ENCODE measurements at places on chromosomes 2 and 18.

DNA sequence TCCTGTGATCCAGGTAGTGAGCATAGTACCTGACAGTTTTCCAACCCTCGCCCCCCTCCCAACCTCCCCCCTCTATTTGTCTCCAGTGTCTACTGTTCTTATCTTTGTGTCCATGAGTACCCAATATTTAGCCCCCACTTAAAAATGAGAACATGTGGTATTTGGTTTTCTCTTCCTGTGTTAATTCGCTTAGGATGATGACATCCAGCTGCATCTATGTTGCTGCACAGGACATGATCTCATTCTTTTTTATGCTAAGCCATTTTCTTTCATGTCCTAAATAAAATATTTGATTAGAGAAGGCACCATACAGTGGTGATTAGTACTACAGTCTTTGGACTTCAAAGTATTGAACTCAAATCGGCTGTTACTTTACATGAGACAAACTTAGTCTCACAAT, 1087.9 kb downstream of the CBLN2 start:
- DNase-seq: no peak

GRCh38 chr2:6920743-6921064, 3.5 kb downstream of the RNF144A start:
- DNase-seq: no peak

GRCh38 chr2:7986431-7986830, 695.4 kb upstream of the ID2 start:
- DNase-seq: no peak

GRCh38 chr18:62521593-62521992, 1.2 kb upstream of the ZCCHC2 start:
- peak; percentile 56 for DNase-seq

- DNase-seq: no peak
These were observed 64.5 kb upstream of the AMMECR1L start for GRCh38 chr2:127950264-127950663.

- no peak for DNase-seq
These were observed 149.5 kb upstream of the RBBP8 start for GRCh38 chr18:22783662-22784076.

GRCh38 chr2:42147641-42148274, 21.4 kb upstream of the EML4 start:
- DNase-seq: no peak

GRCh38 chr2:88144914-88145497, 17.1 kb upstream of the FABP1 start:
- DNase-seq: no peak

DNA sequence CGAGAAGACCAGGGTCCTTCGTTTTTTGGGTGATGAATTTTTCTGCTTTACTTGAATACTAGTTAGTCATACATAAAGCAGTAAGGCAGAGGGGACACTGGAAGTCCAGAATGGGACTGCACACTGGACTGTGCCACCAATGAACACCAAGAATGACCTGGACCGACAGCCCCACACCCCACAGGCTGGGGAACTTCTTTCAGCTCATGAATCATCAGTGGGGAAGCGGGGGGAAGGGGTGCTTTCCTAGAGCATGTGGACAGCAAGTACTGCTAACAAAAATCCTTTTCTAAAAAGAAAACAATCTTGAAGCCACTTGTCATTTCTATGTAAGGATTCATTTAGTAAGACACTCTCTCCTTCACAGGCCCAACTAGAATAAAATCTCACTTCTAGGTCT, 86.0 kb downstream of the DTNB start:
- no peak for DNase-seq

DNA sequence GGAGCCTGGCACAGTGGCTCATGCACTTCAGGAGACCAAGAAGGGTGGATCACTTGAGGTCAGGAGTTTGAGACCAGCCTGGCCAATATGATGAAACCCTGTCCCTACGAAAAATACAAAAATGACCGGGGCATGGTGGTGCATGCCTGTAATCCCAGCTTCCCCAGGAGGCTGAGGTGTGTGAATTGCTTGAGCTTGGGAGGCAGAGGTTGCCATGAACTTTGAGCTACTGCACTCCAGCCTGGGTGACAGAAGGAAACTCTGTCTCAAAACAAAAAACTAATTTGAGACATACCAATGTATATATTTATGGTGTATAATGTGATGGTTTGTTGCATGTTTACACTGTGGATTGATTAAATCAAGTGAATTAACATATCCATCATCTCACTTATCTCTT, 21.8 kb upstream of the ZNF512 start:
- no peak for DNase-seq

- DNase-seq: no peak
These were observed 64.2 kb downstream of the WDR75 start for GRCh38 chr2:189505492-189505891.

GRCh38 chr2:36423172-36423571, 67.6 kb downstream of the CRIM1 start:
- no peak for DNase-seq

GRCh38 chr2:172614932-172615331, 59.0 kb downstream of the PDK1 start:
- DNase-seq: no peak

- DNase-seq: no peak
These were observed 46.1 kb downstream of the STPG4 start for GRCh38 chr2:47109007-47109375.

GRCh38 chr18:8895987-8896619, 190.7 kb downstream of the MTCL1 start:
- no peak for DNase-seq

DNA sequence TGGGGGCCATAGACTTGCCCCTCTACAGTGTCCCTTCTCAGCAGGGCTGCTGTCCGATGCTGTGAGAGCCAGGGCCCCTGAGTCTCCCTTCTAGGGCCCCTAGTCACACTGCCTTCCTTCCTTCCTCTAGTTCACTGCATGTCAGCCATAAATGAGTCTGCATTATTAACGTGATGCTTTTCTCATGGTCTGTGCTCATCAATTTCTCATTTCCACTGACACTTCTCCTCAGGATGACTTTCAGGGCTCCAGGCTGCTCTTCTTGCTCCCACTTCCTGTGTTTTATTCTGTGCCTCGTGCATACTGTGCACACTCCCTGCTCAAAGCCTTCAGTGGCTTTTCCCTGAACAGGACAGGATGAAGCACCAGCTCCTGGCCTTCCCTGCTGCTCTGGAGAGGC, 146.5 kb downstream of the FAM210A start:
- DNase-seq: no peak

DNA sequence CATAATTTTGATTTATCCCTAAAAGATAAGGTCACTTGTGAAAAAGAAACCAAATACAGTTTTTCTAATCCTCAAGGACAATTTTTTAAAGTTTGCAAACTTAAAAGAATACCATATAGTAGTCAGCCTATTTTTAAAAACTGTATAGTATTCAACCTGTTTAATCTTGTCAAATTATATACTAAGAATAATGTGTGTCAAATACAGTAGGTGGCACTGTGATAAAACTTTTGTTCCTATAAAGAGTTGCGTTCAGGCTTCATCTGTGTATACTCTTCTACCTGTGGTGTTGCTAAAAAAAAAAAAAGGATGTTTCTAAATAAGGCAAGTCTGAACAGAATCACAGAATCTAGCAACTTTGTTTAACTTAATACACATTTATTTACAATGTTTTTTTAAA, 68.6 kb downstream of the CCDC138 start:
- no peak for DNase-seq

- DNase-seq: no peak
These were observed 1.7 kb upstream of the PPP4R1 start for GRCh38 chr18:9616049-9616448.

Data from KG1 (cell line).